A549 treated with Mapracorat at 1 μM for 4 hours (cell line): ENCODE measurements at places on chromosomes 3 and 15. TPM values are rescaled to one million over a fixed set of nuclear protein-coding genes. Genes with fewer than 3 reads are reported as not detected.

LSMEM2 gene
- 0.11 TPM in 1 of 5 replicates, not detected in the others for total RNA-seq

SAMD7 gene
- not detected in 5 replicates for total RNA-seq

UBA7 gene
- 0.30 to 0.70 TPM (median 0.41 TPM) in 5 replicates for total RNA-seq

TGM4 gene
- 0.07 to 0.30 TPM (median 0.14 TPM) in 5 replicates for total RNA-seq

ZBED2 gene
- 0.10 to 0.32 TPM (median 0.22 TPM) in 5 replicates for total RNA-seq

CFAP100 gene
- total RNA-seq = not detected in 5 replicates

NOX5 gene
- 0.21 to 0.43 TPM (median 0.30 TPM) in 5 replicates for total RNA-seq

GPR15 gene
- not detected in 5 replicates for total RNA-seq

ANKUB1 gene
- total RNA-seq = not detected in 5 replicates

NRROS gene
- not detected in 5 replicates for total RNA-seq
